ENCODE measurements at places on chromosomes 5 and 9.

DNA sequence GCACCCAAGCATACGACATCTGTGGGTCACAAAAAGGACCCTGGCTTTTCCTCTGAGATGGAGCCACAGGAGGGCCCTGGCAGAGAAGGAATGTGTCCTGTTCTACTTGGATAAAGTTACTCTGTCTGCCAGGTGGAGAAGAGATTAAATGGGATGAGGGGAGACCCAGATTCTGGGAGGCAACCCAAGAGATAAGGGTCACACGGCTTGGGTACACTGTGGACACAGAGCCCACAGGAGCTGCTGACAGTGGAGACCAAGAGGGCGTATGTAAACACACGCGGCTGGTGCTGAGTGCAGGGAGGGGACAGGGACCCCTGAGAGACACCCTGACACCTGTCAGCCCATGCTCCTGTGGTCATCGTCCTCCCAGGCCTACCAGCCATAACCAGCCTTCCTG lies 6.2 kb downstream of the CDK20 start:
- DNase-seq: no peak

DNA sequence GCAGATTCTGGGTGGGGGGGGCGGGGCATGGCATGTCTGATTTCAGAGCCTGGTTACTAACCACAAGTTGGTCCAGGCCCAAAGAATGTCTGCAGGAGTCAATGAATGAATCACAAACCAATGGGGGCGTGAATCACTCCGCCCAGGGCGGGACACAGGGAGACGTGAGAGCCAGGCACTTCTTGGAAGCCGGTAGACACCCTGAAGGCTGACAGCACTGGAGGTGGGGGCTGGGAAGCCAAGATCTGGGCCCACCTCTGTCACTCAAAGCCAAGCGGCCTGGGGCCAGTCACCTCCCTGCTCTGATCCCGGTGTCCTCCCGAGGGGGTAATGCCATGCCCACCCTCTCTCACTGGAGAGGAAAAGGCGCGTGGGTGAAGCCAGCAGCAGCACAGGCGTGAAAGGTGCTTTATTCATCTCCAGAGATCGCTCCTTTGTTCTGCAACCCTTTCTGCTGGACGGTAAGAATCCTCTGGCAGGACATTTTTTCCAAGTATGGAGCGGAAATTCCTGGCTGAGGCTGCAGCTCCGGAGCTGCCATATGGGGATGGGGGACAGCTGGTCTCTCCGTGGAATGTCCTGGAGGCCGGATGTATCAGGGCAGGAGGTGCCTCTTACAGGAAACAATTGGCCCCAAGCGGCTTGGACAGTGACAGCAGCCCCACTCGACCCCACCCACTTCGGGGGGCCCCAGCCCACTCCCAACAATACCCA lies 85.0 kb downstream of the STK10 start:
- peak; percentile 90 for DNase-seq

DNA sequence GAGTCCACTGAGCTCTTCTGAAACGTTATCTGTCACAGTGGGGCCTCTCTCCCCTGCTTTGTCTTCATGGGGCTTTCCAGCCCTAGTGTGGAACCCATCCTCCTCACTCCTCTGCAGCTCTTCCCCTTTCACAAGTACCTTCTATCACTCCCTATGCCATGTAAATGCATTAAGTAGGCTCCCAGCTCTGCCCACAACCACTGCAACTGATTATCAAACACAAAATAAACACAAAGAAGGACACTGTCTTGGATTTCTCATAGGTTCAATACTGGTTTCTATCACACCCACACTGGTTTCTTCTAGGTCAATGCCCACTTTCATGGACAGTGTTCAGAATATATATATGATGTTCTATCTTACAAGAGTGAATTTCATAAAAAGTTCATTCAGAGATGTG lies 139.4 kb downstream of the GNAQ start:
- DNase-seq: no peak

- peak; percentile 12 for DNase-seq
These were observed 412 bp downstream of the RIOK2 start for GRCh38 chr5:97182571-97183099.

- no peak for DNase-seq
These were observed 86.5 kb upstream of the PRLR start for GRCh38 chr5:35316611-35317274.

- DNase-seq: peak; percentile 8
These were observed 376 bp downstream of the ANKRD18B start for GRCh38 chr9:33524306-33524947.

DNA sequence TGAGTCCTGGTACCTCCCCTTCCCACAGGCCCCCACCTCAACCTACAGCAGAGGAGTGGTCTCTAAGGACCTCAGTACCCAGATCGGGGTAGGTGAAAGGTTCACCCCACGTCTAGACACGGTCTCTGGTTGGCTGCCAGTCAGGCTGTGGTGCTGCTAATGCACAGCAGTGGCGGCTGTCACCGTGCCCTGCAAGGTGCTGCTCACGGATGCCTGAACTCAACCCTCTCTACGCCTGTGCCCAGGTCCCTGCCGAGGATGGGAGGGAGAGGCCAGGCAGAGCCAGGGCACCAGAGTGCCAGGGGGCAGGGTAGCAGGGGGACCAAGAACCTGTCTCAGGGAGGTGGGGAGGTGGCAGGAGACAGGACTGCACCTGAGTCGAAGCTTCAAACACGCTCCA lies 14.3 kb downstream of the IER5L start:
- no peak for DNase-seq

DNA sequence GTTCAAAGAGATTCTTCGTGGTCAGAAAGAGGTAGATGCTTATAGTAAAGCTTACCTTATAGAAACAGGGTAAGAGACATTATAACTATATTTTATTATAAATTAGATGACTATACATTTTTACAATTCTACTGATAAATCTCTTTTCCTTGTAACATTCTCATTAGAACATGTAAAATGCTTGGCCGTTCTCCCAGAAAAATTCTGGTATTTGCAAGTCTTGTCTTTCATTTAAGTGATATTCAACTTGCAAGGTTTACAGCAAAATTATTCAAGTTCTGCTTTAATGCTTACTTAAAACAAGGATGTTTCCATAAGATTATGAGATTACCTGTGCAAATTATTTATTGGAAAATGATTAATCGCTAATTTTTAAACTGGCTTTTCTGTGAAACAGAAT lies 41.3 kb upstream of the CDH18 start:
- no peak for DNase-seq

DNA sequence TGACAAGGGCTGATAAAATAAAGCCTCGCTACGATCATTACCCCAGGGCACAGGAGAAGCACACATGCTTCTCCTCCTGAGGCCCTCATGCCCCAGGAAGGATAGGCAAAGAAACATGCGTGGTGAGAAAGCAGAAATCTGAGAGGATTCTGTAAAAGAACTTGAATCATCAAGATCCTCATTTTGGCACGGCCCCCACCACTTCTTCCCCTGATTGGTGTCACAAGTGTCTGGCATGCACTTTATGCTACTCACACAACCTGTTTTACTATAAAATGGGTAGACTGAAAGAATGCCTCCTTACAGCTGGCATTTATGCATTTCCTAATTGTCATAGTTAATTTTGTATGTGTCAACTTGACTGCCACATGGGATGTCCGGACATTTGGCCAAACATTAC lies 32.1 kb downstream of the PCA3 start:
- DNase-seq: no peak

DNA sequence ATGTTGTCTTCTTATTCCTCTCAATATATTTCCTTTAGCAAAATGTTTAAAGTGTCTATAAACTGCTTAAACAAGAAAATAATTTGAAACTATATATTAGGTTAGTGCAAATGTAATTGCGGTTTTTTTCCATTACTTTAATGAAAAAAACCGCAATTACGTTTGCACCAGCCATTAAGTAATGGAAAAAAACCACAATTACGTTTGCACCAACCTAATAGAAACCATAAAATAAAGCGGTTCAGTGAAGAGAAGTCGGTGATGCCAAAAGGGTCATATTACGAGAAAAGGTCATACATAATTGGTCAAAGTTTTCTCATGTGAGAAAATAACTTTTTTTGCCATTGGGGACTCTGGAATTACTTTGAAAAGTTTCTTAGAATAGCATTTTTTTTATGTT lies 385.6 kb upstream of the ST8SIA4 start:
- DNase-seq: no peak

DNA sequence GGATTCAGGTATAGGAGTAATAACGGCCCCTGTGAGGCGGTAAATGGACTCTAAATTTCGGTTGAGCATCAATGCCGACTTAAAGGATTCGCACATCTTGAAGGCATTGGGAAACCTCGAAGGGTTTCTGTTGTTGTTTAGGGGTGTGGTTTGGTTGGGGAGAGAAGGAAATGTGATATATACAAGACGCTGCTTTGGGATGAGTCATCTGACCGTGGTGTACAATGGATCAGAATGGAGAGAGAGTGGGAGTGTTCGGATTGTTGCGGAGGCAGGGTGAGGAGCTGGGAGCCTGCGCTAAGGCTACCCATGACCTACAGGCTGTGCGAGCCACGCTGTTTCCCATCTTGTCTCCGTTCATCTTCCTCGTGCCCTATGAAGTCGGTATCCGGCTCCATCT lies 60.4 kb upstream of the ERCC6L2 start:
- no peak for DNase-seq

- DNase-seq: peak; percentile 27
These were observed 1.0 kb downstream of the ANKH start for GRCh38 chr5:14870337-14871213.

DNA sequence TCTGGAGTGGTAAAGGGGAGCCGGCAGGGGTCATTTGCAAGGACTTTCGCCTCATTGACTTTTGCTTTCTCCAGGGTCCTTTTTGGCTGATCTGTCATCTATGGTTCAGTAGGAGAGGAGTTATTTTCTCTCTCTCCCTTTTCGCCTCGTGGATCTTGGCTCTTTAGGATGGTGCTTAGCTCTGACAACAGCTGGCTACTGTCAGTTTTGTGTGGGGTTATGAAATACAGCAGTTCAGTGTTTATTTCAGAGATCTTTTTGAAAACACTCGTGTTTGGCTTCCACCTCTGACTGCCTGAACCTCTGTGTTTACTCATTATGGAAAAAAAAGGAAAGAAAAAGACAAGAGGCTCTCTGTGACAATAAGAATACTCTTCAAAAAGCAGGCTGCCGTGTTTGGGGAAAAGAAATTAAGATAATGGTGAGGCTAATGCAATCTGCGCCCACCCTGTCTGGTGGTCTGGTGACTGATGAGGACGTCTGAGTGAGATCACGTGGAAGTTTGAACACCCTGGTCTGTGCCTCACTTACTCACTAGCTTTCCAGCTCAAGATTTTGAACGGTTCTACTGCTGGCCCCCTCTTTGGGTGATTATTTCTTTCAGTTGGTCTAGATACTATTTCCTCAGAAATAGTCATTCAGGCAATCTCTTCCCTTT lies 567.7 kb downstream of the CAAP1 start:
- DNase-seq: no peak

DNA sequence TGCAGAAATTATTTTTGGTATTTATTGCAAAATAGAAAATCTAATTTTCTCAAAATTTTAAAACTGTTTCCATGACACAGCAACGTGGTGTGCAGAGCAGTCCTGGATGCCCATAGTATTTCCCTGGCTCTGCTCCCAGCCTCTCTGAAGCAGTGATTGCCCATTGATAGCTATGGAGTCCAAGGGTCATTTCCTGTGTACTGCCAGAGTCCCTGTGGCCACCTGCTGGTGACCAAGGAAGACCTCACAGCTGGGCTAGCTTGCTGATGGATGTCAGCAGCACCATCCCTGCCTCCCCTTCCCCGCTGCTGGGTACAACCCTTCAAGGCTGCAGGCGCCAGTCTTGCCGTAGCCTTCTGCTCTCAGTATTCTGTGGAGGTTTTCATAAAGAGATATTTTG lies 184.1 kb downstream of the DIRAS2 start:
- no peak for DNase-seq

GRCh38 chr5:133406977-133407632 lies 205.2 kb downstream of the FSTL4 start:
- DNase-seq: no peak

DNA sequence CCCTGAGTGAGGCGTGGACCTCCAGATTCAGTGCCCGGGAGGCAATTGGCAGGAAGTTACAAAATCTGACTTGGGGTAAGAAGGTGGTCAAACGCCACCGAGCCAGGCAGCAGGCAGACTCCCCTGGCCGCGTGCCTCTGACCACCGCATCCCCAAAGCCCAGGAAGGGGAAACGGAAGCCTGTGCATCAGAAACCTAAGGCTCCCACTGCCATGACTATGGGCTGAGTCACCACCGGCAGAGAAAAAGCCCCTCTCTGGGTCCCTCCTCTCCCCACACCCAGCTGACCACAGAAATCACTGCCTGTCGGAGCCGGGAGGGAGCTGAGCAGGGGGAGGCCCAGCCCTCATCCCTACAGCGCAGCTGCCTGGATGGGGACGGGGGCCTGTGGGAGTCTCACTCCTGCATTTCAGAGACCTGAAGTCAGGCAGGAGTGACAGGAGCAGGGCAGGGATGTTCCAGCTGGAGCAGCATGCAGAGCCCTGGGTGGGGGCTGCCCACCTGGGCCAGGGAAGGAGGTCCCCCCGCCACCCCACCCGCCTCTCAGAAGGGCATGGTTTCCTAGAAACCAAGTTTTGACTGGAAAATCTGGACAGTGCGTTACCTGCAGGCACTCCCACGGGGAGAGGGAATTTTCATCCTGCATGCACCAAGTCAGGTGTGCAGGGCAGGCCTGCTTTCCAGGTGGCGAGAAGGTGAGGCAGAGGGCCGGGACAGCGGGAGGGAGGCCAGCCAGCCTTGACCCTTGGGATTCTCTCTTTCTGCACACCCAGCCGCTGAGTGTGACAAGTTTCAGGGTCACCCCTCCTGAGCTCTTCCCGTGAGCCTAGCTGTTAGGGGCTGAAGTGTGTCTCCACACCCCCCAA lies 68.2 kb downstream of the LRSAM1 start:
- DNase-seq: peak; percentile 97

- DNase-seq: no peak
These were observed 56.4 kb upstream of the FANCC start for GRCh38 chr9:95373782-95374487.

DNA sequence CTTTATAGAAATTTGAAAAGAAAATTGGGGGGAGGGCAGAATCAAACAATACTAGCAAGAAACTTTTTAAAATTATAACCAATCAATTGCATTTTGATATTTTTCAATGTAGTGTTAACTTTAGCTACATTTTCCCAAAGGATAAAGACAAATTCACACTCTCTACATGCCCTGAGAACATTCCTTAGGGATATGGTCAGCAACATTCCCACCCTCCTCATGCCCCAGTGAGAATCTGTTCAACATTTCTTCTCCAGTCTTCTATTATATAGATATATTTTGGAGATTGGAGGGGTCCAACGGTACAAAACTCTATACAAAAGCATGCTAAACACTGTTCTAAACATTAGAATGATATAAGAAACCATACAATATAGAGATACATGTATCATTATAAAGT lies 11.6 kb upstream of the PRR16 start:
- no peak for DNase-seq

DNA sequence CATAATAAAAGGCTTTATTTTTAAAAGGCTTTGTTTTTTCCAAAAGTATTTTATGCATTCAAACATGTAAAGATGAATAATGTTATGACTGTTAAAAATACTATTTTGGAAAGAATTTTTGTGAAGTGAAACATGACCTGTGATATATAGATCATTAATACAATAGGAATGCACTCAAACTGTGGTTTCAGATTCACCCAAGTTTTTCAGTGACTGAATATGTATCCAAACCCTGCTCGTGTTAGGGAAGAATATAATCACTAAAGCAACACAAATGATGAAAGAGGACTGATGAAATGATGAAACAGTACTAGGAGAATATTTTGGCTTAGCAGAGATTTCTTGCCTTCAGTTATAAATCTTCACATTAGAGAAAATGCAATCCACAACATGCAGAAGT lies 278.0 kb downstream of the ADAMTS6 start:
- DNase-seq: peak; percentile 32

GRCh38 chr5:80577707-80578106 lies 7.6 kb upstream of the ANKRD34B start:
- DNase-seq: no peak

GRCh38 chr5:14215901-14216300 lies 72.8 kb downstream of the TRIO start:
- DNase-seq: no peak
